Activated CD4-positive, alpha-beta T cell treated with anti-CD3 and anti-CD28 coated beads, Interleukin-2, Interleukin-4, amounts not matched to agents 100 ng/mL and 50 ng/mL, durations not matched to agents 16 hours and 8 hours (primary cell): ENCODE measurements at places on chromosomes 5 and 9.

DNA sequence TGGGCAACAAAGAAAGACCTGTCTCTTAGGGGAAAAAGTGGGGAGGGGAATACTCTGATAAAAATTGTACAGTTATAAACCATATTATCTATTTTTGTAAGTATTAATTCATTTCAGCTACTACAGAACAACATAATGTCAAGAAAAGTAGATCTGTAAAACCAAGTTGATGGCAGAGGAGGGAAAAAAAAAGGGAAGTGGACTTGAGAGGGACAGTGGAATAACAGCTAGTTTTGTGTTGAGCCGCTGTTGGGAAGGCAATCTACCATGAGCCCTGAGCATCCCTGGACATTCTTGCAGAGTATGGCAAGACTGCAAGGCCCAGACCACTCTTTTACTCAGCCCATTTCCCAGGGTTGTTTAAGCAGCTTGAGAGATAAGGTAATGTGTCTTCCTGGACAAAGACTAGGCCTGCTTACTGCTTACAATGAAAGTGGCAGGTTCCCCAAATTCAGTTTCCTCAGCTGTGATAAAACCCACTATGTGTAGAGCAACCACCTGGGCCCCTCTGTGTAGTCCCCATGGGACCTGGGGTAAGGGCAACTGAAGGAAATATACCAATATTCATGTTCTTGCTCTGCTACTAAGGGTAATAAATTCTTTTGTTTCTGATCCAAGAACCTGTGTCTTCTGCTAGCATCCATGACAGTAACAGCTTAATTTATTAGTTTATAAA is 25.0 kb downstream of the CEP120 start:
- DNase-seq: no peak

- DNase-seq: no peak
These were observed 494 bp upstream of the DOCK2 start for GRCh38 chr5:169636477-169637084.

GRCh38 chr9:114388764-114389375 is 1.1 kb upstream of the AKNA start:
- DNase-seq: no peak

DNA sequence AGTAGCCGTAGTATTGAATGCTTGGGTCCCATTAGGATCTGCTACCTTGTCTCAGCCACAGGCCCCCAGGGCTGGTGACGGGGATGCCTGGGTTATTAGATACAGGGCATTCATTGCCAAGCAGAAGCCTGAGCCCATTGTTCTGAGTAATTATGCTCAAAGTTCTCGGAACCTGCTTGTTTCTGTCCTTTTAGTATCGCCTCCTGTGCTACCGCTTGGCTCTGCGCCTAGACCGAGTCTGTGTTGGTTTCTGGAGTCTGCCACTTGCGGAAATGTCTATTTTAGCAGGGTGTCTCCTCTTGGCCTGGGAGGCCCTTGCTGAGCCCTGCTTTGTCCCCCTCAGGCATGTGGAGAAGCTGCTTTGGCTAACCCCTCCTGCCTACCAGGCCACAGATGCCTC is 506.1 kb downstream of the BNC2 start:
- no peak for DNase-seq

DNA sequence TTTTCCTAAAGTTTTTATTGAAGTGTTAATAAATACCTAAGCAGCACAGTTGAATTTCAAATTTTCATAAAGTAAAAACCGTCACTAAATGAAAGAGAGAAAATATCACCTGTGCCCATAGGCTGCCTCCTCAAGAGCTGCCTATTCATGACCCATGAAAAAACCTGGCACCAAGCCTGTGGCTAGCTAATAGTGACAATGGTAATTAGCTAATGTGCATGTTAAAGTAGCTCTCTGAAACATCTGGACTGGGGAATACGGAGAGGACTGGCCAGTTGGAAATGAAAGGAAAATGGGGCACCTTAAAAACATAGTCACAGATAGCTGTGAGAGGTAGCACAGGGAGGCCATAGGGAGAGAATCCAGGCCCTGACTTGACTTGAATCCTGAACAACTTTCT is 5.4 kb upstream of the GNE start:
- DNase-seq: no peak

DNA sequence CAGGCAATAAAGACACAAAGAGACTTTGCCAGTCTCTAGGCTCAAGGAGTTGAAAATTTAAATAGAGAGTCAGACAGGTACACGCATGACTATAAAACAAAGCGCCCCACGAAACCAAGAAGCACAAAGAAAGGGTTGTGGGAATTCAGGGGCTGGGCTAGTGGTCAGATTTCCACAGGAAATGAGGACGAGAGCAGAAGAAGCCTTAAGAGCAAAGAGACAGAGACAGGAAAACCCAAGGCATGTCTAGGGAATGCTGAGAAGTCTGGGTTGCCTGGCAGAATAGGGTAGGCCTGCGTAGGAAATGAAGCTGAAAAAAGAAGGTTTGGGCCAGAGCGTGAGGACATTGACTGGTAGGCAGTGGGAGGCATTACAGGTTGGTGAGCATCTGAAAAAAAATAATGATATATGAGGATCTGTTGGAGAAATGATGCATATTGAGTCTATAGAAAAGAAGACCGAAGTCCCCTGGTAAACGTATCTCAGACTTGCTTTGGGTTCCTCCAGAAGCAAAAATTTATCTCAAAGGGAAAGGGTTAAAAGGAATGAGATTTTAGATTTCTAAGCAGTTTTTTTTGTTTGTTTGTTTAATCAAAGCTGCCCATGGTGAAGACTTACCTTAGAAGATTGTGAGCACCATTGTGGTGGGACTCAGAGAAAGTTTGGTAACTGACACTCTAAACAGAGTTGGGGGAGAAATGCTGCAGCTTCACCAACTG is 51.8 kb downstream of the SLC1A3 start:
- no peak for DNase-seq

DNA sequence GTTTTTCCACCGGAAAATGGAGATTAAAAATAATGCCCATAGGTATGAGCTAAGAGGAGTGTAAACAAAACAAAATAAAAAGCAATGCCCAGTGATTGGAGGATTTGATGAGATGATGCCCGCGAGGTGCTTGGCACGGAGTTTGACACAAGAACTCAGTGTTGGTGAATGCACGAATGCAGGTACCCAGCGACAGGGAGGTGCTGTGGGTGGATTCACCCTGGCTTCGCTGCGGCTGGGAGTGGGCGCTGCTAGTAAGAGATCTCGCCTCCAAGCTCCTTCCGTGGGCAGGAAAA is 526 bp upstream of the STXBP1 start:
- DNase-seq: no peak

GRCh38 chr9:133741716-133742115 is 3.6 kb upstream of the SARDH start:
- no peak for DNase-seq

DNA sequence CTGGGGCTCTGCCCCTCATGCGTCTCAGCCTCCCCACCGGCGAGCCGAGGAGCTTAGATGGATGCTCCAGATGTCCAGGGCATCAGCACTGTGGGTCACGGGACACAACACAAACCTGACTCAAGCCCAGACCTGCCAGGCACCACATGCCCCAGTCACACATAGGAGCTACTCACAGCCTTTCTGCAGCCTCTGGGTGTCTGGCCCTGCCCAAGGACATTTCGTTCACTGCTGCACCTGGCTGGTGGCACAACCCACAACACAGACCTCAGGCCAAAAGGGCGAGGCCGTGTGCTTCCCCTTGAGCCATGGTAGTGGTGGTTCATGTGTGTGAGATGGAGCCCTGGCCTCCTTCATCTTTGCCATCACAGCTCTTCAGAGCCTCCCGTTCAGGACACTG is 89.6 kb upstream of the FCN2 start:
- no peak for DNase-seq

- DNase-seq: peak; percentile 86
These were observed 7.9 kb downstream of the AK1 start for GRCh38 chr9:127869310-127870152.

DNA sequence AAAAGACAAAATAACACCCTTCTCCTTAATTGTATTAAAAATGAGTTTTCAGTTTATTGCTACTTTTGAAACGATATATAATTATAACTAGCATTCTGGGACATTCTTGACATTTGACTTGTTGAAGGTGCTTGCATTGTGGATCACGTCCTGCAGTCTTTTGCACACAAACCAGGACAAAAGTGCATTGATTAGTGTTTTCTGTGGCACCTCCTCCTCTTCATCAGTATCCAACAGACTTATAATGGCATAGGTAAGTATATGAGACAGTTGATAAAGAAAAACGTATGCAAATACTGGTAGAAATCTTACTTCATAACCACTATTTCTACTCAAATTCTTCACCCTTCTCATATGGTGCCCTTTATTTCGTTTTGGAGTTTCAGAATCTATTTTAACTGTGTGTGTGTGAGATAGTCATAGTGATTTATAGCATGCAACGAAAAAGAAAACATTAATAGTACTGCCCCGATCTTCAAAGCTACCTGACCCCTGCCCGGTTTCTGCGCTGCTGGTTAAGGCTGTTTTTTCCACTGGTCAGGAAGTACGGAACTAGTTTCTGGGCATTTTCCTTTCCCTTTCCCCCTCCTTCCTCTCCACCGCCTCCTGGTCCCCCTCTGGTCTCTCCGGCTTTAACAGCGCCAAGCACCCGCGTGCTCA is 639 bp upstream of the RASA1 start:
- no peak for DNase-seq

DNA sequence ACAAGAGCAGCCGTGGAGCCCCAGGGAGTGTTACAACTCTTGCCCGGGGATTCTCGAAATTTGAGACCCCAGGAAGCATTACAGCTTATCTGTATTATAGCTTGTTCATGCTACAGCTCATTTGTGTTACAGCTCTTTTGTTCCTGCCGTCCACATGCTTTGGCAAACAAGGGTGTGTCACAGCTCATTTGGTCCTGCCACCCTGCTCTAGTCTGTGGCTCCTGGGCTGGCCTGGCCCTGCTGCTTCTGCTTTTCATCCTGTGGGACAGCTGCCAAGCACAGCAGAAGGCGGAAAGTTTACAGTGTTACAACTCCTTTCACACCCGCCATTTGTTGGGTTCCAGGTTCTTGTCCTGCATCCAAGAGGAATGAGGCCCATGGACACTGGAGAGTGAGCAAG is 685.0 kb downstream of the SLCO4C1 start:
- no peak for DNase-seq

GRCh38 chr5:143074414-143074996 is 304.3 kb downstream of the ARHGAP26 start:
- no peak for DNase-seq

DNA sequence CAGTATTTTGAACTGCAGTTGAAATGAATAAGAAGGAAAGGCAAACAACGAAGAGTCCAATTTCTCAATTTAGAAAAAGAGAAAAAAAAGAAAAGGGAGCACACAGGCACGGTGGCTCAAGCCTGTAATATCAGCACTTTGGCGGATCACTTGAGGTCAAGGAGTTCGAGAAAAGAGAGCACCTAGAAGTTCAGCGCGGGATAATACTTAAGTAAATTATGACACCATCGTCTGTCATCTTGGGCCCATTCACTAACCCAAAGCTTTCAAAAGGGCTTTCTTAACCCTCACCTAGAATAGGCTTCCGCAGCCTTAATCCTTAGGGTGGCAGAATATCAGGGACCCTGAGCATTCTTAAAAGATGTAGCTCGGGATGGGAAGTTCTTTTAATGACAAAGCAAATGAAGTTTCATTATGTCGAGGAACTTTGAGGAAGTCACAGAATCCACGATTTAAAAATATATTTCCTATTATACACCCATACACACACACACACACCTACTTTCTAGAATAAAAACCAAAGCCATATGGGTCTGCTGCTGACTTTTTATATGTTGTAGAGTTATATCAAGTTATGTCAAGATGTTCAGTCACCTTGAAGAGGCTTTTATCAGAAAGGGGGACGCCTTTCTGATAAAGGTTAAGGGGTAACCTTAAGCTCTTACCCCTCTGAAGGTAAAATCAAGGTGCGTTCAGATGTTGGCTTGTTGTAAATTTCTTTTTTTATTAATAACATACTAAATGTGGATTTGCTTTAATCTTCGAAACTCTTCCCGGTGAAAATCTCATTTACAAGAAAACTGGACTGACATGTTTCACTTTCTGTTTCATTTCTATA is 602 bp upstream of the CD274 start:
- no peak for DNase-seq

- DNase-seq: no peak
These were observed 396.5 kb downstream of the ZNF608 start for GRCh38 chr5:124349931-124350330.

DNA sequence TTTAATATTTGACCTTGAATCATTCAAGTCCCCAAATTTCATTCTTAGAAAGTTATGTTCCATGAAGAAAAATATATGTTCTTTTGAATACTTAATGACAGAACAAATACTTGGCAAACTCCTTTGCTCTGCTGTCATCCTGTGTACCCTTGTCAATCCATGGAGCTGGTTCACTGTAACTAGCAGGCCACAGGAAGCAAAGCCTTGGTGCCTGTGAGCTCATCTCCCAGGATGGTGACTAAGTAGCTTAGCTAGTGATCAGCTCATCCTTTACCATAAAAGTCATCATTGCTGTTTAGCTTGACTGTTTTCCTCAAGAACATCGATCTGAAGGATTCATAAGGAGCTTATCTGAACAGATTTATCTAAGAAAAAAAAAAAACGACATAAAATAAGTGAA is 65.4 kb downstream of the WDR41 start:
- no peak for DNase-seq

- DNase-seq: no peak
These were observed 147.7 kb downstream of the BARX1 start for GRCh38 chr9:93807166-93808074.

GRCh38 chr9:94801681-94802080 is 75.2 kb downstream of the AOPEP start:
- DNase-seq: no peak

DNA sequence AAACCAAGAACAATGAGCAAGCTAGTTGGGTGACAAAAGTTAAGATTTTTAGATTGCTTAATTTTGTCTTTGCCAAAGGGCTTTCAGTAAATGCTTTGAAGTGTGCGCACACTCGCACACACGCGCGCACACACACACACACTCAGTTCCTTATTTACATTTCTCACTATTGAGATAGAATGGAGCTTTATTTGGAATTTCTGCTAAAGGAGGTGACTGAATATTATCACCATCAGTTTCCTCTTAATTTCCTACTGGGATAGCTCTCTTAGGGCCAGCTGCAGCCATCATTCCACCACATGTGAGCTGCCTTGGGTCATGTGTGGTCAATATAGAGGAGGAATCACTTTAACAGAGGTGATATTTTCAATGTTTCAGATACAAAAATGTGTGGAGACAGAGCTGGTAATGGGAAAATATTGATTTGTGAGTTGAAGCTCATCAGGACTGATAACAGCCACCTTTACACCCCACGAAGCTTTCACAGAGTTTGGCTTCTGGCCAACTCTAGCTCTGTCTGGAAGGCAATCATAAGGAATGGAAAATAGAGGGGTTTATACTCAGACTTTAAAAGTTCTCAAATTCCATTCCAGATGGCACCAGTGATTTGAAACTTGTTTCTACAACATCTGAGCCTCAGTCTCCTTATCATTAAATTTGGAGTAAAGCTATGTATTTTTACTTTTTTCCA is 99.9 kb downstream of the MACIR start:
- no peak for DNase-seq
